ENCODE measurements at places on chromosomes 5 and 9.

GRCh38 chr5:95296291-95296690, 11.4 kb upstream of the MCTP1 start:
- no peak for DNase-seq

GRCh38 chr5:147737921-147738320, 44.6 kb downstream of the JAKMIP2 start:
- no peak for DNase-seq

DNA sequence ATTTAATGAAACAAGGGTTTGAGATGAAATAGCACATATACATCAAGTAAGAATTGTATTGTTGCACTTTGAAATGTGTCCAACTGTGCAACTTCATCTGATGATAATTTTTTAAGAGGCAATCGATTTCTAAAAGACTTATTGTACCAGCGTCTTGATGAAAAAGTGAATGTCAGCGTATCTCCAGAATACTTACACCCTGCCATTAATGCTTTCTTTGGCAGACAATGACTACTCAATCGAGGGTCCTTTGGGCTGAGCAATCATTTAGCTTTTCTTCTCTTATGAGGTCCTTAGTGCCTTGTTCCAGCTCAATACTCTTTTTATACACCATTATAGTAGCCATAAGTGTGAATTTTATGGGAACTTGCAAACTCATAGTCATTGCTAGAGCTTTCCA, 4.7 kb downstream of the TLE1 start:
- DNase-seq: no peak

DNA sequence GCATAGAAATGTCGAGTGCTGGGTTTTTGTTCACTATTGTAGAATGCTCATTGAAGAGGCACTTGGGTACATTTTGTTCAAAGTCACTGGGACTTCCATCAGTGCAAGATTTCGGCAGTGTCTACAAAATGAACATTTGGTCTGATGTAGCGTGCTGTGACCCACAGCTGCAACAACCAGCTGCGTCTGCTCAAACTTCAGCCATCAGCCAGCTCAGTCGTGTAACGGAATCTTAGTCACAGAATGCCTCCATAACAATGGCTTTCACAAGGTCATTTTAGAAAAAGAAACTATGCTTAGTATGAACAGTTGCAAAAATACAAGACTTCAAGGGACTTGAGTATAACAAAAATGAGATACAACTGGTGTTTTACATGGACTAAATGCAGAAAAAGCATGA, 828.1 kb upstream of the GRAMD2B start:
- DNase-seq: no peak

DNA sequence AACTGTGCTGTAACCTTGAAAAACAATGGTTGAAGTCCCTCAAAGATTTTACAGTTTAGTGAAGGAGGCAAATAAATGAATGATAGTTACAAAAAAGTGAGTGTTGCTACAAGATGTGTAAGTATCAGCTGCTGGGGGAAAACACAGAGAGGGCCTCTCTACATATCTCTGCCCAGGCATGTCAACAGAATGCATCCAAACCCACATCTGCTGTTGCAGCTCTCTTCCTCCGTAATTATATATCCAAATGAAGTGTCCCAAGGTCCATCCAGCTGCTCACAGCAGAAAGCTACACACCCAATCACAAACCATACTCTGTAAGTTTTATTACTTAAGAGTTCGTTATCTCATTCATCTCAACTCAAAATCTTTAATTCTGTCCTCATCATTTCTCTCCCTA, 584.6 kb downstream of the ANXA1 start:
- DNase-seq: no peak

DNA sequence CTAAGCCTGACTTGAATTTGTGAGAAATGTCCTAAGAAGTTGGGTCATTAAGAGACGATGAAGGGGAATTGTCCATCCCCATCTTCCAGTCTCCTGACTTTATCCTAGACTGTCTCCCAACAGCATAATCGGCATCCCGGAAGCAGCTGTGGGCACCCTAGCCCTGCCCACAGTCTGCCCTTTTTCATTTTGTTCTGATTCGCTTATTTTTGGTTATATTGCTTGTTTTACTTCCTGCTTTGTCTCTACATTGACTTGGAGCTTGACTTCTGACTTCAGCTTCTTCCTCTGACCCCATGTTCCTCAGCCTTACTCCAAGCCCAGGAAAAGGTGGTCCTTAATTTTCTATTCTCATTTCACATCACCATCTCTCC, 41.8 kb downstream of the UGCG start:
- DNase-seq: no peak

DNA sequence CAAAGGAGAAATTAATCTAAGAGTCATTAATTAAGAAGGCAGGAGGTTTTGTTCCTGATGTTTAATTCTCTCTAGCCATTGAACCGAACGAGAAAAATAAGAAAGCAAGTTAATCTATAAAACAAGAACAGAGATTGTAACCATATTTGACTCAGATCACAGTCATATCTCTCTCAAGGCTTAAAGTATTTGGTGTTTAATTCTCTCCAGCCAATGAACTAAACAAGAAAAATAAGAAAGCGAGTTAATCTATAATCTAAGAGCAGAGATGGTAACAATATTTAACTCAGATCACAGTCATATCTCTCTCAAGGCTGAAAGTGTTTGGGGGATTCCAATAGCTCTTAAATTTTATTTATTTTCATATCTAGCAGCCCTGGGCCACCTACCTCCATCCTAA, 74.4 kb upstream of the SHISAL2B start:
- no peak for DNase-seq

DNA sequence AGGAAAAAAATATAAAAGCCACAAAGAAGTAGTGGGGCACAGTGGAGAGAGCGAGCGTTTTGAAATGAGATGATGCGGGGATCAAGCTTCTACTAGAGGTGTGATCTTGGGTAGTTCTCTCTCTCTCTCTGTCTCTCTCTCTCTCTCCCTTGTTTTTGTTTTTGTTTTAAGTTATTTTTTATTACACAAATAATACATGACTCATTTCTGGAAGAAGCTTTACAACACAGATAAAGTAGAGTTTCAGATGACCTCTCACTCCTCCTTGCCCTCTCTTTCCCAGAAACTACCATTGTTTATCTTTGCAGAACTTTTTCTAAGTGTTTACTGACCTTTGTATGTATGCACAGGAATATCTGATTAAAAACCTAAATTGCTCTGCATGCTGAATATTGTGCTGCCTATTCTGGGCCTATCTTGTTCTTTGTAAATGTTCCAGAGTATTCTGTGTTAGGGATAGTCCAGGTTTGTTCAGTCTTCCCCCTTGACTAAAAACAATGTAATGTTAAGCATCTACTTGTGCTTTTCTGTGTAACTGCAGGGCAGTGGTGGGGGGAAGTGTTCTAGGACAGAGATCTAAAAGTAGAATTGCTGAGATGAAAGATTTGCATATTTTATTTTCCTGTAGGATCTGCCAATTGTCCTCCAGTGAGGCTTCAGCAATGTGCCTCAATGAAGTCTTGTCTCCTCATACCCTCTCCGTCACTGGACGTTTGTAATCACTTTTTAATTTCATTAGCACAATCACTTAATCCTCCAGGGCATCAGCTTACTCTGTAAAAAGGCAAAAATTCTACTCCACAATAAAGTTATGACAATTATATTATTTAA, 52.0 kb downstream of the FYB1 start:
- DNase-seq: no peak

GRCh38 chr5:57106661-57107060, 67.2 kb upstream of the GPBP1 start:
- no peak for DNase-seq
